Activated naive CD8-positive, alpha-beta T cell treated with anti-CD3 and anti-CD28 coated beads, Interleukin-2, amount 50 U/mL, for 16 hours (primary cell): ENCODE measurements at places on chromosomes 7 and 10.

DNA sequence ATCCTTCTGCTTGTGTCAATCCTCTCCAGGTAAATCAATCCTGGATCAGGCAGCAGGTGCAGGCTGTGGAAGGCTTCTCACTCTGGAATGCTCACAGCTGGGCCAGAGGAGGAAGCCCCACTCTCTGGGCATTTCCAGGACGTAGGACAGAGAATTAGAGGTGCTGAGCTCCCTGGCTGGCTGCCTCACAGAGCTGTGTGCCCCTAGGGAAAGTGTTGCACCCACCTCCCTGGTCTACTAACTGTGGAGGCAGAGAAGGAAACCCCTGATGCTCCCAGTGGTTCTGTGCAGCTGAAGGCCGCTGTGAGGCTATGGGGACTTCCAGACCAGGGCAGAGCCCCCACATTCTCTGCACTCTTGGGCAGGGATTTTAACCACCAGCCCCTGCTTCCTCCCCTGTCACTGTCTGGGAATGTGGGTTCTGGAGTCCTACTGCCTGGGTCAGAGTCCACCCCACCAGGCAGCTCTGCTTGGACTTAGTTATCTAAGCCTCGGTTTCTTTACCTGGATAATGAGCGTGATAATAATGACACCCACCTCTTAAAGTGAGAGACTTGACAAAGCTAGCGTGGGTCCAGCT, 73.5 kb upstream of the EEPD1 start:
- no peak for DNase-seq

GRCh38 chr7:132858251-132858650, 223.6 kb downstream of the CHCHD3 start:
- DNase-seq, result no peak

DNA sequence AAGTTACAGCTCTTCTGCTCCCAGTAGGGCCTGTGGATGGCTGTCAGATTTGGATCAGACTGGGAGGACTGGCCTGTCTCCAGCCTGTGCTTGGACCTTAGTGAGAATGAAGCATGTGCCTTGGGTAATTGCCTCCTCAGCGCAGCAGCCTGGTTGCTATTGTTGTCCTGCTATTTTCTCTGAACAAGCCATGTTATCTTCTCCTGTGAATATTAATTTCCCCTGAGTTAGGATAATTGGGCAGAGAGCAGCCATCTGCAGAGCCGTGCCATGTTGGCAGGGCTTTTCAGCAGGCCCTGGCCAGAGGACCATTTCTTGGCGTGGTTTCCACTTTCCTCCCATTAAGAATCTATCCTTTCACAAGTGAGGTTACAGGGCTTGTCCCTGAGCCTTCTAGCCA, 497.3 kb downstream of the SORCS3 start:
- no peak for DNase-seq

GRCh38 chr7:33558549-33559323, 346.6 kb upstream of the BMPER start:
- DNase-seq, result no peak

DNA sequence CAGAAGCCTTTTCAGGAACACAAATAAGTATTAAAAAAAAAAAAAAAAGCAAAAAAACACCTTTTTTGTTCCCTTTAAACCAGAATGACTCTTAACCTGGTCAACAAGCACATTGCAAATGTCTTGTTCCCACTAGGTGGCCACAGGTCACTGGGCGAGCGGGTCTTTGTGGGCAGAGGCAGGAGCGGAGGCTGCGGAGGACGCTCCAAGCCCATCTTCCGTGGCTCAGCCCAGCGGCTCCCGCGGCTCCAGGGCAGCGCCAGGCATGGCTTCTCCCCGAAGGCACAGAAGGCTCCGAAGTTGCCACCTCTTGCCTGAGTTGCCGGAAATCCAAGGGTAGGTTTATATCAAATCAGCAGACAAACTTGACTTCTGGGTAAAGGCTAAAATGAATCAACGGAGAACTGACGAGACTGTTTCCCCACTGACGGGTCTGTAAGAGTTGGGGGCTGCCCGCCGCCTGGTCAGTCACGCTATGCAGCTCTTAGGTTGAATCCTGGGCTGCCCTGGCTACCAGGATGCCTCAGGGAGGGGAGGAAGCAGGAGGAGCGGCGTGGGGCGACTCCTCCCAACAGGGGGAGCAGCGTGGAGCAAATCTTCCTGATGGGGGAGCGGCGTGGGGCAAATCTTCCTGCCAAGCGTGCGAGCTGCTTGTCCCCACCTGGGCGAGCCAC, 144.5 kb downstream of the PTPRN2 start:
- no peak for DNase-seq

- no peak for DNase-seq
Measured at GRCh38 chr7:107877731-107878382, 13.1 kb upstream of the DLD start.

DNA sequence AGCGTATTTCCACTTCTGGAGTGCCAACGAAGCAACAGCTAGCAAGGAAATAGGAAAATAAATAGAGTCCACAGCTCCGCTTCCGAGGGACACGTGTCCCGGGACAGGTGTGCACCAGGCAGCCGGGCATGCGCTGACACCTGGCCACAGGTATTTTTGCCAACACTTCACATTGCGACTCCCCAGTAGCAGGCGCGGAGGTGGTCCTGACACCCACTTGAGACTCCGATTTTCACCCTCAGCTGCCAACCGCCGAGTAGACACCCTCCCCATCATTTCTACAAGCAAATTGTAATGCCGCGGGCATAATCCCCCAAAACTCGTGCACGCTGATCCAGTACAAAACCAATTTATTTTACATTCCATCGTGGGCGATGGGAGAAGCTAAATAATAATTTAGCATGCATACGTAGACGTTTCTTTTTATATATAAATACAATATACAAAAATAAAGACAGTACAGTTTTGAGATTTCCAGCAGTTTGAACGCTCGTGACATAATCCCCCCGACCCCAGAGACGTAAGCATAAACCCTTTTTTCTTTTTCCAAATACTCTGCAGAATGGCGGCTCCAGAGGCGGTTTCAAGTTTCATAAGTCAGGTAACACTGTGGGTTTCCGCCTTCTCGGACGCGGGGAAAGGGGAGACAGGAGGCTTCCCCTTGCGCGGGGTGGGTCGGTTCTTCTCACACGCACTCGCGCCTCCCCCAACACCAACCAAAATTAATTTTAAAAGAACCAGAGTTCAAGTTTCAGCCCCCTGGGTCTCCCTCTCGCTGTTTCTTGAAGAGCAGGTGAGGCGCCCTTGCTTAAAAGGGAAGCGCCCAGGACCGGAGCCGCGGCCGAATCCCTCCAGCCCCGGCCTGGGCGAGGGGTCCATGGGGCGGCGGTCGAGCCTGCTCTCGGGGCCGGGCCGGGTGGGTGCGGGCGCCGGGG, 5.7 kb downstream of the MNX1 start:
- DNase-seq, result no peak

DNA sequence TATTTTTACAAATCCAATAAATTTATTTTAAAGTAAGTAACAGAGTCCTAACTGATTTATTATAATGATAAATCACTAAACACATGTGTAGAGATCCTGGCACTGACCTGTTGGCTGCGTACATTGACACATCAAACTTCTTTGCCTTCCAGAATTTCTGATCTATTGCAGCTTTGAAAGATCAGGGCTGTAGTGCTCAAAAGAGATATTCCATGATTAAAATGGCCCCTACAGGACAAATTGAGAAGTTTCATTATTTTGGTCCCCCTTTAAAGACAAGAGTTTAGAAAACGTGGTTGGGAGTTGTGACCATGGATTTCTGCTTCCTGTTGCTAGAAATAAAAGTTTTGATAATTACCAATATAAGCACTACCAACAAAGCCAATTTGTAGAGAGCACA, 87.7 kb upstream of the PDK4 start:
- no peak for DNase-seq

DNA sequence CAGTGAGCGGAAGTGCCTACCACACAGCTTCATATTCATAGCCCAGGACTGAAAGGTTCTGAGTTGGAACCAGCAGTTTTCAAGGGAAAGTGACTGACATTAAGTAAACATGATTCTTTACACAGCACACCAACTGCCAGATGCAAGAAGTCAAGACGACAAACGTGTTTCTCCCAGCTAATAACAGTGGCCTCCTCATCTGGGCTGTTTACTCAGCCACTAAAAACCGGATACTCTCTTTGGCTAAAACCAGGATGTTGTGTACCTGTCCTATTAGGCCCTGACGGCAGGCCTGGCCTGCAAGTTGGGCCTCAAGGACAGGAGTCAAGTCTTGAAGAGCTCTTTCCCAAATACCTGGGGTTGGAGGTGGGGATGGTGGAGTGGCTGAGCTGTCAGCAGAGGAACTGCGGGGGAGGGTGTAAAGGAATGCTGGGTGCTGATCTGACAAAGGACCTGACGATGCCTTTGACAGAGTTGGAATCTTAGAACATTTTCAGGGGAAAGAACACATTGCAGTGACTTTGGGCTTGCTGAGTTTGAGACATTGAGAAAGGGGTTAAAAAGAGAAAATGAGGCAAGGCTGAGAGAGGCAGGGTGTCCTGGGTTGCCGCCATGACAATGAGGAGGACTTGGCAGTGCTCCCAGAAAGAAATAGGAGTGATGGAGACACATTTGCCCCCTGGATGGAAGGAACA, 57.7 kb downstream of the STEAP1B start:
- DNase-seq, result no peak

- no peak for DNase-seq
Measured at GRCh38 chr10:122294511-122295450, 23.7 kb downstream of the BTBD16 start.

- no peak for DNase-seq
Measured at GRCh38 chr10:97188261-97188711, 2.5 kb upstream of the SLIT1 start.

GRCh38 chr10:19549503-19549902, 266.7 kb upstream of the PLXDC2 start:
- no peak for DNase-seq

DNA sequence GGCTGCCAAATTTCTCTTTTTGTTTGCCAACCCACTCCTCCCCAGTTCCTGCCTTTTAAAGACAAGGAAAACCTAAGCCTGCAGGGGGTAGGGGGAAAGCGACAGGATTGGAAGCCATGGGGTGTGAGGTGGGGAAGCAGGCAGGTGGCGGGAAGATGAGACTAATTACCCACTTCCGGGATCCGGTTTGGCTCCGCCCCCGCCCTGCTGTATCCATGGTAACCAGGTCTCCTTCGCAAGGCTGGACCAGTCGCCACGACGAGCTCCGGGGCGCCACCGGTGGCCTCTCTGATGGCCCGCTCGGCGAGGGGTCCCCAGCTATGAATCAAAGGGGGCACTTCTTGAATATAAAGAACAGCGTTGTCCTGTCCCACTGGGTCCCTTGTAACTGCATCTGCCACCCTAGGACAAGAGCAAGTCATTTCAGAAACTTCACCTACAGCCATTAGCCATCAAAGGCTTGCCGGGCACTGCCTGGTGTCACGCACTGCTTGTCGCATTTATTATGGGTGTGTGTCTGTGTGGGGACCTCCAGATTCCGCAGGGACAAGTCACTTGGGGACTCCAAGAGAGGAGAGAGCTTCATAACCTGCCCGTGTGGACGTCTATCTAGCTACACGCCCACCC, 55.4 kb upstream of the LMTK2 start:
- peak; percentile 4 for DNase-seq

- no peak for DNase-seq
Measured at GRCh38 chr7:96344236-96344635, 22.3 kb upstream of the SLC25A13 start.

GRCh38 chr10:91726355-91726754, 71.9 kb upstream of the TNKS2 start:
- DNase-seq, result no peak

DNA sequence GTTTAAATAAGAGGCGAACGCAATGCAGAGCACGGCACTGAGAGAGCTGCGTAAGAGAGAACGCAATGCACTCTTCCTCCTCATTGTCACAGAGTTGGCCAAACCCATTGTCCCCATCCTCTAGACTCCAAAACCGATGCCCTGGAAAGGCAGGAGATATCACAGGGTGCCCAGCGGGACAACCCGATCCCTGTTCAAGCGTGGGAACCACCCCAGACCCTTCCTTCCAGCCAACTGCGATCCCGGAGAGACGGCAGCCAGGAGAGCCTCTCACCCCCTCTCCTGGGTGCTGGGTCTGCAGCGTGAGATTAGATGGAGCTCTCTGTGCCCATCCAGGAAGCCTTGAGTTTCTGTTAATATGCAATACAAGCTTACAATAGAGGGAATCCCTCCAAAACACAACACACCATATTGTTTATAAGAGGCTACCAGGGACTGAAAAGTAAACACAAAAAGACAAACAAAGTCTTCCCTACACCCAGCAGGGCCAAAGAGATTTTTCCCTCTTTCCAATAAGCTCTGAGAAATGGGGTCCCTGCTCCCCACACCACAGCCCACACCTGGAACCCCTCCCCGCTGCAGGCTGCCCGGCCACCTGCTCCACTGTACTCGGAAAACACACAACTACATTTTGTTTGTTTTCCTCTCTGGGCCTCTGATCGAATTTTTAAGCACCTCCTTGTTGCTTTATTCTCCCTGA, 187.6 kb downstream of the ADARB2 start:
- DNase-seq, result no peak

GRCh38 chr10:98285416-98285815, 17.4 kb upstream of the LOXL4 start:
- DNase-seq, result no peak

GRCh38 chr7:22697876-22698606, 29.0 kb upstream of the IL6 start:
- no peak for DNase-seq

GRCh38 chr10:23433701-23434100, 5.2 kb upstream of the OTUD1 start:
- no peak for DNase-seq

DNA sequence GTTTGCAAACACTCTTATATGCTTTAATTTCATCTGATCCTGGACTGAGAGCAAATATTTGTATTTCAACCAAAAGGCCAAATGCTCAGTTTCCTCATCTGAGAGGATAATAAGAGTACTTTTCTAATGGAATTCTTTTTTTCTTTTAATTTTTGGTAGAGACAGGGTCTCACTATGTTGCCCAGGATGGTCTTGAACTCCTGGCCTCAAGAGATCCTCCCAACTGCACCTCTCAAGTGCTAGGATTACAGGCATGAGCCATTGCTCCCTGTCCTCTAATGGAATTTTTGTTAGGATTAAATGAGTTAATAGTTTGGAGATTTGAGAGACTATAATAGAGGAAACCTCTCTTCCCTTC, 68.4 kb upstream of the KMT2E start:
- no peak for DNase-seq

- no peak for DNase-seq
Measured at GRCh38 chr10:48634984-48635557, 30.2 kb upstream of the ARHGAP22 start.
